ENCODE measurements at places on chromosomes 2 and 18.

DNA sequence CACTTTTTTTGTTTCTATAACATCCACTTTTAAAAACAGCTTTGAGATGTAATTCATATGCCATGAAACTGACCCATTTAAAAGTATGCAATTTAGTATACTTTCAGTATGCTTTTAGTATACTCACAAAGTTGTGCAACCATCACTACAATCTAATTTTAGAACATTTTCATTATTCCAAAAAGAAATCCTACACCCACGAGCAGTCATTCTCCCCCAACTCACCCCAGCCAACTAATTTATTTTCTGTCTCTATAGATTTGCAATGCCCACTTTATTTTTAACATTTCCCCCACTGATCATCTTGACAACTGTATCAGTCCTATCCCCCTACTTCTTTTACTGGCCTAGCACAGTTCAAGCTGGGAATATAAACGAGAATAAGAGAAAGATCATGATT is 39.1 kb downstream of the FAM98A start:
- no peak for DNase-seq

- DNase-seq, result no peak
Measured at GRCh38 chr2:230986520-230987136, 9.3 kb upstream of the SPATA3 start.

GRCh38 chr18:3097082-3097481 is 84.1 kb upstream of the LPIN2 start:
- DNase-seq, result no peak

DNA sequence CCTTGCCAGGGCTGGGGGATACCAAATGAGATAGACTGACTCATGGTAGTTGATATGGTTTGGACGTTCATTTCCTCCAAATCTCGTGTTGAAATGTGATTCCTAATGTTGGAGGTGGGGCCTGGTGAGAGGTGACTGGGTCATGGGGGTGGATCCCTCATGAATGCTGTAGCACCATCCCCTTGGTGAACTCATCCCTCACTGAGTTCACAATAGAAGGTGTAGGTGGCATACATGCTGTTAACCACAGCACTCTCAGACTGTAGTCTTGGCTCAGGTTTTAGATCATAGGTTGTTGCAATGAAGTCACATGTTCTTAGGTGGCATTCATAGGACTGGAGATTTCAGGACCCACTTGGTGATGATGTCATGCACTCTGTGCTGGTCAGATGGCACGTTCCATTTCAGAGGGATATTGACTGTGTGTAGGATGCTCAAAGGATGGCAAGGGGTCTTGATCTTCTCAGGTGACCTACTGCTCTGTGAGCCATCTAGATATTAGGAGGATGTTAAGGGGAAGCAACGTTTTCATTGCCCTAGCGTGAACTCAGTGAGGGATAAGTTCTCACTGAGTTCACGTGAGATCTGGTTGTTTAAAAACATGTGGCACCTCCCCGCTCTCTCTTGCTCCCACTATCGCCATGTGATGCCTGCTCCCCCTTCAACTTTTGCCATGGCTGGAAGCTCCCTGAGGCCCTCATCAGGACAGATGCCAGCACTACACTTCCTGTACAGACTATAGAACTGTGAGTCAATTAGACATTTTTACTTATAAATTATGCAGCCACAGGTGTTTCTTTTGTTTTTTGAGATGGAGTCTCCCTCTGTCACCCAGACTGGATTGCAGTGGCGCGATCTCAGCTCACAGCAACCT is 73.8 kb upstream of the ACAA2 start:
- no peak for DNase-seq

- DNase-seq, result no peak
Measured at GRCh38 chr18:49031511-49032188, 80.9 kb upstream of the SMAD7 start.

DNA sequence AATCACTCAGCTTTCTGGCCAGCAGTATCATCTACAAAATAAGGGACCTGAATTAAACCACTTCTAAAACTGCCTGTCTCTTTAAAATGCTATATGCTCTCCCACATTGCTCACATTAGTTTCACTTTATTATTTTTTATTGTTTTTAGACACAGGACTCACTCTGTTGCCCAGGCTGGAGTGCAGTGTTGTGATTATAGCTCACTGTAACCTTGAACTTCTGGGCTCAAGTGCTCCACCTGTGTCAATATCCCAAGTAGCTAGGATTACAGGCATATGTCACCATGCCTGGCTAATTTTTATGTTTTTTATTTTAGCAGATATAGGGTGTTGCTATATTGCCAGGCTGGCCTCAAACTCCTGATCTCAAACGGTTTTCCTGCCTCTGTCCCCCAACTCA is 591.3 kb upstream of the ZNF804A start:
- no peak for DNase-seq

GRCh38 chr2:9812945-9813311 is 30.3 kb upstream of the TAF1B start:
- no peak for DNase-seq

All from PC-9 (cell line).